ENCODE measurements at places on chromosomes 11 and 22. TPM values are rescaled to one million over a fixed set of nuclear protein-coding genes. Genes with fewer than 3 reads are reported as not detected.

The ANKRD49 gene
- total RNA-seq = 19.8 TPM

DNA sequence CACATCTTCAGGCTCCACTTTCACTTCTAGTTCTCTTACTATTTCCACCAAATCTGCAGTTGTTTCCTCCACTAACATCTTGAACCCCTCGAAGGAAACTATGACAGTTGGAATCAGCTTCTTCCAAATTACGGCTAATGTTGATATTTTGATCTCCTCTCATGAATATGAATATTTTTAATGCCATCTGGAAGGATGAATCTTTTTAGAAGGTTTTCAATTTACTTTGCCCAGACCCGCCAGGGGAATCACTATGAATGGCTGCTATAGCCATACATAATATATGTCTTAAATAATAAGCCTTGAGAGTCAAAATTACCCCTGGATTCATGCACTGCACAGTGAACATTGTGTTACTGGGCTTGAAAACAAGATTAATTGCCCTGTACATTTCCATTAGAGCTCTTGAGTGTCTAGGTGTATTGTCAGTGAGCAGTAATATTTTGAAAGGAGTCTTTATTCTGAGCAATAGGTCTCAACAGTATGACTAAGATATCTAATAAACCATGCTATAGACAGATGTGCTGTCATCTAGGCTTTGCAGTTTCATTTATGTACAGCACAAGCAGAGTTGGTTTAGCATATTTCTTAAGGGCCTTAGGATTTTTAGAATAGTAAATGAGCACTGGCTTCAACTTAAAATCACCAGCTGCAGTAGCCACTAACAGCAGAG is 48.3 kb upstream of the LRRC55 start:
- no peak for DNase-seq
- no peak overlapping the region for H3K27ac ChIP-seq
- H3K4me1 ChIP-seq = no peaks in the 10 kb centered on the region
- peaks cover 19% of the 10 kb centered on the region for H3K27me3 ChIP-seq
- H3K36me3 ChIP-seq = no peaks in the 10 kb centered on the region
- no peak overlapping the region for H3K4me3 ChIP-seq

DNA sequence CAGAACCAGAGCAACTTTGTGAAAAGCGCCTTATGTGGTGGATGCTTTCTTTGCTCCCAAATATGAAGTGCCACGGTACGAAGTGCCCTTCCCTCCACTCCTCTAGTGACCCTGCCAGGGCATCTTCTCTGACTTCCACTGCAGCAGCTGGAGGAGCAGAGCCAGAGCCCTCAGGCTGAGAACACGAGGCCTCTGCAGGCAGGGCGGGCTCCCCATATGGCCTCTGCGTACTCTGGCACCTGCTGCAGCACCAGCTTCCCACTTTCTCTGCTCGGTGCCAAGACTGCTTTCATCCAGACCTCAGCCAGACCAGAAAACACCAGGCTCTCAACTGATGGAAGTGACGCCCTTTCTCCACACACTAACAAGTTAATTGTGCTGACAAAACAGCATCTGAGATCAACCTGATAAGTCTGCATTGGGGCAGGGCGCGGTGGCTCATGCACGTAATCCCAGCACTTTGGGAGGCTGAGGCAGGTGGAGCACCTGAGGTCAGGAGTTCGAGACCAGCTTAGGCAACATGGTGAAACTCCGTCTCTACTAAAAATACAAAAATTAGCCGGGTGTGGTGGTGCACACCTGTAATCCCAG is 12.8 kb downstream of the UFD1 start:
- H3K4me3 ChIP-seq = no peak overlapping the region
- H3K4me1 ChIP-seq = no peaks in the 10 kb centered on the region
- H3K27ac ChIP-seq = no peak overlapping the region
- DNase-seq = no peak

DNA sequence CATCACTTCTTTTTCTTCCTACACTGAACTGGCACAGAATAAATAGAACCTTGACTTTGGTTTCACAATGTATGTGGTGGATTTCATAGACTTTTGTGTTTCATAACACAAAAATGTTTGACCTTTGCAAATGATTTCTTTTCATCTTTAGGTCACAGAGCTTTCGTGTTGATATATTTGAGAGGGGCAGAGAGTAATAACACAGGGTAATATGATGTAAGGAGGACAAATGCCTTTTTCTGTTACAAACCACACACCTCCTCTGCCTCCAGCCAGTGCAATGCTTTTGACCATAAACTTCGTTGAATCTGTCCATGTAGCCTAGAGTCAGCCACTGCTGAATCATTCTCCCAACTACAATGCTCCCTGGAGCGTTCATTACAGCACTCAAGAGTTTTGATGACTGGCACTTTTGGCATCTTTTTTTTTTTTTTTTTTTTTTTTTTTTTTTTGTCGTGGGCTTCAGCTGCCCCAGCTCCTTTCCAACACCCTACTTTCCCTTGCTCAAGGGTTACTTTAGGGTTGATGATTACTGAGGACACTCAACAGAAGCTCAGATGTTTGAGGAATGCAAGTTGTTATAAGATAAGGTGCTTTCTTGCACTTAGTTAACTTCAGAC is 11.4 kb upstream of the CAT start:
- H3K27me3 ChIP-seq = peaks cover 15% of the 10 kb centered on the region
- DNase-seq = no peak
- no peak overlapping the region for H3K4me3 ChIP-seq
- no peak overlapping the region for H3K27ac ChIP-seq

GRCh38 chr11:57301711-57302423 is 22.9 kb downstream of the TNKS1BP1 start:
- H3K4me1 ChIP-seq = no peaks in the 10 kb centered on the region
- H3K4me3 ChIP-seq = no peak overlapping the region
- DNase-seq = no peak
- no peak overlapping the region for H3K27ac ChIP-seq

The NR1H3 gene
- 8.2 TPM for total RNA-seq

DNA sequence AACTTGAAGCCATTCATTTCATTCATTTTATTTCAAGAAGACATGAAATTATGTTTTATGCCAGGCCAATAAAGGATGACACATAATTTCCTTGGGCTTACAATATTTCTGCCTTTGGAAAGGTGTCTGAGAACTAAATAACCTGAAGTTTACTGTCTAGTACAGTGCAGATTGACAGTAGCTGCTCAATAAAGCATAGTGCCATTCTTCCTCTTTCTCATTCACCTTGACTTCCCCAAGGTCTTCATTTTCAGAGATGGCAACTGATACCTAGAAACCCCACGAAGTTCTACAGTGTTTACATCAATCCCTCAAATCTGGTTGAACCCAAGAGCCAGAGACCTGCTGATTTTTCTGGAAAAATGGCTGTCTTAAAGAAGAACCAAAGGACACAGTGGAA is 144.3 kb upstream of the SYN3 start:
- DNase-seq = no peak
- H3K36me3 ChIP-seq = no peaks in the 10 kb centered on the region
- H3K27me3 ChIP-seq = peaks cover 48% of the 10 kb centered on the region
- H3K4me1 ChIP-seq = no peaks in the 10 kb centered on the region
- no peak overlapping the region for H3K4me3 ChIP-seq

- H3K36me3 ChIP-seq = peaks cover 7% of the 10 kb centered on the region
- no peaks in the 10 kb centered on the region for H3K27me3 ChIP-seq
- DNase-seq = no peak
- no peak overlapping the region for H3K4me3 ChIP-seq
These were observed 106.6 kb downstream of the USP35 start for GRCh38 chr11:78295347-78295746.

DNA sequence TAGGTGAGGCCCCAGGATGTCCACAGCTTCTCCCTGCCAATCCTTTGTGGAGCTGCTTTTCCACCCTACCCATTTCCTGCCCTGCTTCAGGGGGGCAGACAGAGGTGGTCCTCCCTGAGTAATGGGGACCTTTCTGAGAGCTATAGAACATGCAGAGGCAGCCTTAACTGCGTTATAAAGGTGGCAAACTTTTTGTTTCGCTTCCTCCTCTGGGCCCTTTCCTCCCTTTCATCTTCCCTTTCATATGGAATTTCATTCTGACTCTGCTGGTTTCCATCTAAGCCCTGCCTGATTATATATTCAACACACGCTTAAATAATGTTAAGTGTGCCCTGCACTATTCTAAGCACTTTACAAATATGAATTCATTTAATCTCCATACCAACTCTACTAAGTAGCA is 169.3 kb upstream of the E2F8 start:
- peaks cover 34% of the 10 kb centered on the region for H3K27me3 ChIP-seq
- no peaks in the 10 kb centered on the region for H3K4me1 ChIP-seq
- DNase-seq = no peak
- H3K4me3 ChIP-seq = no peak overlapping the region
- no peaks in the 10 kb centered on the region for H3K36me3 ChIP-seq
- no peak overlapping the region for H3K27ac ChIP-seq

DNA sequence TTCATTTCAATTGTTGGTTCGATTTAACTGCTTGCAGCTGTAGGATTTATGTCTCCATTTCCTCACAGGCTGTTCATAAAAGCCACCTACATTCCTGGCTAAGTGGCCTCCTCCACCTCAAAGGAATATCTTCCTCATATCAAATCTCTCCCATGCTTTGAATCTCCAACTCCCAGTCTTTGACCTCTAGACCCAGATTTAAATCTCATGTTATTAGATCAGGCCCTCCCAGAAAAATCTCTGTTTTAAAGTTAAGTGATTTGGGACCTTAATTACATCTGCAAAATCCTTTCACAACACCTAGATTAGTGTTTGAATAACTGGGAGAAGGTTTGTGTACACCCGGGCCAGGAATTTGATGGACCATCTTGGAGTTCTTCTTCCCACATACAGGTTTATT is 33.9 kb upstream of the POLA2 start:
- H3K27me3 ChIP-seq = peaks cover 28% of the 10 kb centered on the region
- no peaks in the 10 kb centered on the region for H3K36me3 ChIP-seq
- DNase-seq = no peak
- no peak overlapping the region for H3K4me3 ChIP-seq
- no peak overlapping the region for H3K27ac ChIP-seq

The GPHA2 gene
- not detected for total RNA-seq

DNA sequence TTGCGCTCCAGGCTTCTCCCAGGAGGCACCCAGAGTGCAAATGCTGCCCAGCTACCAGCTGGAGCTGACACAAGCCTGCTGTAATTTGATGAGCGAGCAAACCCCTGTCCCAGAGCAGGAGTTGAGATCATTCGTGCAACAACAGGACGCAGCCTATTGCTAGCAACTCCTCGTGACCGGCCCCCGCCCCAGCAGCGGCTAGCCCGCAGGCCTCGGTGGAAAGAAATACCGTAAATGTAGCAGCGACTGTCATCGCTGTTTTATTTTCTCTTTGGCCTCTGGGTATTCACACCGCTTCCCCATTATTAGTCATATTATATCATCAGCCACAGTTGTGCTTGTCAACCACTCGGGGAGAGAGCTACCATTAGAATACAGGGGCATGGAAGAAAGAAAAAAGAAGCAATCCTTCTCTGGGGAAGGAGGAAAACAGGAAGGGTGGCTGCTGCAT is 59.2 kb upstream of the ATXN10 start:
- peak overlapping the region; percentile 14 for H3K4me3 ChIP-seq
- no peaks in the 10 kb centered on the region for H3K27me3 ChIP-seq
- H3K27ac ChIP-seq = peak overlapping the region; percentile 47
- H3K4me1 ChIP-seq = peaks cover 10% of the 10 kb centered on the region

The SLC25A18 gene
- total RNA-seq = not detected

DNA sequence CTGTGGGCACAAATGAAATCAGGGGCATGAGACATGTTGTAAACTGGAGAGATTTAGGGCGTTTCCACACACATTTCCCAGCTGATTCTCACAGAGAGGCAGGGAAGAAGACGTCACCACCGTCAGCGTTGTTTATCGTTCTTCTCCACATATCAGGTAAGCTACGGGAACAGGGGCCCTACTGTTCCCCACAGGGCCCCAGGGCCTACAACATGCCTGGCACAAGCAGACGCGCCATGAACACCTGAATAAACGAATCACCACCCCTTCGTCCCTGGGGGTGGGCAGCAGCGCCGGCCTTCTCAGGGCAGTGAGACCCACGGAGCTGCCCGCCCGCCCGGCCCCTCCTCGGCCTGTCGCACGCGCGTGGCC is 342 bp downstream of the EFCAB6 start:
- peaks cover 17% of the 10 kb centered on the region for H3K4me1 ChIP-seq
- peak overlapping the region; percentile 91 for H3K27ac ChIP-seq
- H3K4me3 ChIP-seq = peak overlapping the region; percentile 92
- H3K36me3 ChIP-seq = peaks cover 15% of the 10 kb centered on the region
- peaks cover 3% of the 10 kb centered on the region for H3K27me3 ChIP-seq

DNA sequence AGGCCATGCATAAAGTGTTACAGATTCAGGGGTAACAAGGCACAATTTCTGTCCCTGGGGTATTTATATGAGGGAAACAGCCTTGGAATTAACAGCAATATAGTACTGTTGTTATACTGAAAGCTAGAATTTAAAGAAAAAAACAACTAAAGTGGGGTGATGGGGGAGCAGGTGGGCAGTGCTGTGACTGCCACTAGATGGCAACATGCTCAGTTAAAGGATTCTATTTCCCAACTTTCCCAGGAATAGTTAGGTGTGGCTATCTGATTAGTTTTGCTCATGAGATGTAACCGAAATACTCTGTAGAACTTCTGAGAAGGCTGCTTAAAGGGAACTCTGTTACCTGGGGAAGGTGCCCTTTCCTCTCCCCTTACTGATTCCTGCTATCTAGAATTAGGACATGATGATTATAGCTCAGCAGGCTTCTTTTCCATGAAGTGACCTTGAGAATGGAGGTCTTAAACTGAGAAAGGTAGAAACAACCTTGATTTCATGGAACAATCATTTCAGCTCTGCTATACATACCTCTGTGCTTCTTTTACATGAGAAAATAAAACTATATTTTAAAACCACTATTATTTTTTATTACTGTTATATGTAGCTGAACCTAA is 102.6 kb downstream of the RELT start:
- H3K4me1 ChIP-seq = no peaks in the 10 kb centered on the region
- H3K27ac ChIP-seq = no peak overlapping the region
- no peak overlapping the region for H3K4me3 ChIP-seq

DNA sequence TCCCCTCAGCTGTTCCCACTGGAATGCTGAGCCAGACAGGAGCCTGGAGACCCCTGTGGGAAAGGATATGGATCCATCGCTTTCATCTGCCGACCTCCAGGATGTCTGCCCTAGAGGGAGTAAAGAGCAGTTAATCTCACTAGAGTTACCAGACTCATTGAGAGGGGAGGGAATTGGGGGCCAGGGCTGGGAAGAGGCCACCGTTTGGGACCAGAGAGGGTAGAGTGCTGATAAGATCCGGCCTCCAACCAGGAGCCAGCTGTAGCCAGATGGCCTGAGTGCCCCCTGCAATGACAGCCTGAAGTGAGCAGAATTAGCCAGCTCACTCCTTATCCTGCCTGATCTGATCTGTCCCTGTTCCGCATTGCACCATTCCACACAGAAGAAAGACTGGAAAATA is 3.7 kb upstream of the APLNR start:
- no peak overlapping the region for H3K27ac ChIP-seq
- H3K4me3 ChIP-seq = no peak overlapping the region
- H3K27me3 ChIP-seq = peaks cover 29% of the 10 kb centered on the region
- DNase-seq = no peak

The HBG2 gene
- not detected for total RNA-seq

Measured in activated naive CD8-positive, alpha-beta T cell treated with anti-CD3 and anti-CD28 coated beads for 36 hours (primary cell).